ENCODE measurements at places on chromosomes 2 and 18.

- DNase-seq, result no peak
These were observed 36.6 kb downstream of the GLI2 start for GRCh38 chr2:120772261-120772660.

DNA sequence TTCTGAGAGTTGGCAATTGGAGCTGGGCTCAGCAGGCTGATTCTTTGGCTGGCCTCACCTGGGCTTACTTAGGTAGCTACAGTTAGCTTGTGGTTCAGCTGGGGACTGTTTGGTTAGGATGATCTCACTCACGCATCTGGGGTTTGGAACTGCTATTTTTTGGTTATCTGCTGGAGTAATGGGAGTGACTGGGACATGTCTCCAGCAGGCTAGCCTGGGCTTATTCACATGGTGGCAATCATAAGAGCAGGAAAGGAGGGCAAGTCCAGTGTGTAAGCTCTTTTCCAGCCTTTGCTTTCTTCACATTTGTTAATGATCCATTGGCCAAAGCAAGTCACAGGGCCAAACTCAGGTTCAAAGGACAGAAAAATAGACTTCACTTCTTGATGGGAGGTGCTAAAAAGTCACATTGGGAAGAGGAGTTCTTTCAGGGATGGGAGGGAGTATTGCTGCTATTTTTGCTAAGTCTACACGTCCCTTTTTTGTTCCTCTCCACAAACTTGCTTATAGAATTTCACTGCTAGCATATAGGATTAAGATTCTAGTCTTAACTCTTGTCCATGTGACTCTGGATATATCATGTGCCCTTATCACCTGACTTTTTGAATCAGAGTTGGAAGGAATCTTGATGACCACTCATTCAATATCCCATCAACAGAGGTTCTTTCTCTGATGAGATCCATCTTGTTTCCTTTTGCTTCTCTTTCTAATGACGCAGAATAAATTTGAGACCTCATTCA lies 174.0 kb downstream of the ZFP36L2 start:
- DNase-seq, result no peak

DNA sequence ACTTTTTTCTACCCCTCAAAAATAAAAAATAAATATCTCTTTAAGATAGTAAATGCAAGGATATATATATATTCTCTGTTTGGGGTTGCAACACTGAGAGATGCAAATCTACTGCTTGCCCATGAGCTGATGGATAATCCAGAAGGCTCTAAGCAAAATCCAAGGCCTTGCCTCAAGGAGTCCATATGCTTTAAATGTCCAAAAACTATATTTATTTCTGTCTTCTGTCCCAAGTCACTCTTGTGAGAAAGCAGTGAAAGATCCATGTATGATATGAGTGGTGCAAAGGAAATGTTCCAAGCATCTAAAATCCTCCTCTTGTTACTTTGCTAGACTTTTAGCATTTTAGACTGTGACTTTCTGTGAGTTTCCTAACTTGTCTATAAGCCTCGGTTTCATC lies 92.9 kb upstream of the RNF152 start:
- no peak for DNase-seq

- DNase-seq, result no peak
These were observed 298.6 kb downstream of the AGPS start for GRCh38 chr2:177691177-177691576.
